ENCODE measurements at places on chromosomes 1 and 21. TPM values are rescaled to one million over a fixed set of nuclear protein-coding genes. Genes with fewer than 3 reads are reported as not detected.

- no peak for DNase-seq
Observed at GRCh38 chr1:110756506-110756905, 81.8 kb upstream of the KCNA3 start.

RIIAD1 gene
- total RNA-seq, result not detected

GRCh38 chr1:157600236-157600635 lies 2.4 kb upstream of the FCRL4 start:
- DNase-seq, result no peak

SH2D1B gene
- total RNA-seq, result not detected

PLA2G2E gene
- not detected for total RNA-seq

Measured in fibroblast of villous mesenchyme (primary cell).